ENCODE measurements at places on chromosomes 5 and 9.

- DNase-seq: no peak
These were observed 21.5 kb upstream of the MGAT1 start for GRCh38 chr5:180823940-180824629.

- DNase-seq: peak; percentile 2
These were observed 543.1 kb upstream of the RIOK2 start for GRCh38 chr5:97726106-97726505.

- no peak for DNase-seq
These were observed 56.3 kb upstream of the TBC1D9B start for GRCh38 chr5:179964015-179964414.

DNA sequence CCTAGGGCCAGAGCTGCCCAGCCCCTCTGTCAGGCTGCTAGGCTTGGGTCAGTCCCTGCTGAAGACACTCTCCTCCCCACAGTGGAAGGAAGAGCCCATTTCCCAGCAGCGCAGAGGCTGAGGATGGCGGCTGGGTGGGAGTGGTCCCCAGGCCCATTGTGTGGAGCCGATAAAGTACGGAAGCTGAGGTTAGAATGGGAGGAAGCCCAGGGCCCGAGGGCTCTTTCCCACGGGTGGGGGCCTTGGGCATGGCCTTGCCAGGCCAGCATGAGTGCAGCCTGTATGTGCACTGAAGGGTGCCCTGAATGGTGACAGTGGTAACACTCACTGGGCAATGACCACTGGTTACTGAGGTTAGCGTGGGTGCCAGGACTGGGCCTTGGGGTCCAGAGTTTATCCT, 125.9 kb downstream of the RGS3 start:
- DNase-seq: no peak

DNA sequence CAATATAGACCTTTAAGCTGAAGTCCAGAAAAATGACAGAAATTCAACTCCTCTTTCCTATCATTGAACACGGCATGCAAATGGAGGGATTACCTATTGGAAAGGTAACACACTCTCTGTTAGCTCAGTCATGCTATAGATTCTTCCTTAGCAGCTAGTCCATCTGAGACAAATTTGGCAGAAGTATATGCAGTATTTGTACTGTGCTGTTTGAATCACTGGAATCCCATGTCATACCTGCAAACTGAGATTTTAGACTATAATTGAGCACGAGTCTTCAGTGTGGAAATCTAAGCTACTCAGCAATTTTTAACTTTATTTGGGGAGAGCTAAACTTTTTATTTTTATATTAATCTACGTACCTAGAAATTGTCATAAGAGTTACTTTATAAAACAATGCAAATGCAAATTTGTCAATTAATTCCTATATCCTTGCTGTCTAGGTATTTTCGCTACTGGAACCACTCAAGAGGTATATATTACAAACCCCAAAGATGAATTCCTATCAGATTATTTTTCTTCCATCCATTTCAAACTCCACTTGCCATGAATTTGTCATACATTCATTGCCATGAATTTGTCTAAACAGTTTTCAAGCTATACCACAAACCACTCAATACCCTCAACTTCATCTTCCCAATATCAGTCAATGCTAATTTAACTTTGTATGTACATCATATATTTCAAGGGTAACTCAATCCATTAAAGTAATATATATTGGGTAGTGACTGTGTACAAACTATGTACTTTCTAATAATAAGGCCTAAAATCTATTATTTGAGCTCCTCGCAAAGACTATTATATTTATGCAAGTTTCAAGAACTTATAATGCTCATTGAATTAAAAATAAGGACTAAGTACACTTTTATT, 224.8 kb downstream of the MEF2C start:
- no peak for DNase-seq

DNA sequence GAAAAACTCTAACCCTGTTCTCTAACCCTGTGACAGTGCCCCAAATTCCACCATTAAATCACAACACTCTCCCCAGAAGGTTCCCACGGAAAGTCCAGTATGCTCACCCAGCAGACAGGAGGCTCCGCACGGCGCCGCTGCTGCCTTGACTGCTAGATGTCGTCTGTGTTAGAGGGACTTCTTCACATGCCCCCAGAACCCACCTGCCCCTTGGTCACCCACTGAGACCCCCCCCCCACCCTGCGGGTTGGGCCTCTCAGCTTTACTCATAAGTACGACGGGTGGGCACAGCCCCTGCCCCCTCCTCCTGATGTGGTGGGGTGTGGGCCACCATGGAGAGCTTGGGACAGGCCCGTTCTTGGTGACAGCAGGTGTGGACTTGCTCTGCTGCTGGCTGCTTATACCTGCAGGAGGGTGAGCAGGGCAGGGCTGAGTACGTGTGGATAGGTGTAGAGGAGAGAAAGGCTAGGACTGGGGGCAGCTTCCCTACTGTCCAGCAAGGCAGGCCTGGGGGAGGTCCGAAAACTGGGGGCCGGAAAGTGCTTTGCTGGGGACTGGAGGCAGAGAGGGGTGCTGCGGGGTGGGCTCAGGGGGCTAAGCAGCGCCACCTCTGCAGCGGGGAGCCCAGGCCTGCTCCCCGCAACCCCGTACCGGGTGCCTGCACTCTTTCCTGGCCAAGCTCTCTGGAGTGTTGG, 57.5 kb upstream of the OLFM1 start:
- no peak for DNase-seq

GRCh38 chr9:135288054-135288453, 191.5 kb upstream of the PPP1R26 start:
- DNase-seq: no peak

- DNase-seq: no peak
These were observed 57.6 kb downstream of the TMOD1 start for GRCh38 chr9:97559111-97559514.

DNA sequence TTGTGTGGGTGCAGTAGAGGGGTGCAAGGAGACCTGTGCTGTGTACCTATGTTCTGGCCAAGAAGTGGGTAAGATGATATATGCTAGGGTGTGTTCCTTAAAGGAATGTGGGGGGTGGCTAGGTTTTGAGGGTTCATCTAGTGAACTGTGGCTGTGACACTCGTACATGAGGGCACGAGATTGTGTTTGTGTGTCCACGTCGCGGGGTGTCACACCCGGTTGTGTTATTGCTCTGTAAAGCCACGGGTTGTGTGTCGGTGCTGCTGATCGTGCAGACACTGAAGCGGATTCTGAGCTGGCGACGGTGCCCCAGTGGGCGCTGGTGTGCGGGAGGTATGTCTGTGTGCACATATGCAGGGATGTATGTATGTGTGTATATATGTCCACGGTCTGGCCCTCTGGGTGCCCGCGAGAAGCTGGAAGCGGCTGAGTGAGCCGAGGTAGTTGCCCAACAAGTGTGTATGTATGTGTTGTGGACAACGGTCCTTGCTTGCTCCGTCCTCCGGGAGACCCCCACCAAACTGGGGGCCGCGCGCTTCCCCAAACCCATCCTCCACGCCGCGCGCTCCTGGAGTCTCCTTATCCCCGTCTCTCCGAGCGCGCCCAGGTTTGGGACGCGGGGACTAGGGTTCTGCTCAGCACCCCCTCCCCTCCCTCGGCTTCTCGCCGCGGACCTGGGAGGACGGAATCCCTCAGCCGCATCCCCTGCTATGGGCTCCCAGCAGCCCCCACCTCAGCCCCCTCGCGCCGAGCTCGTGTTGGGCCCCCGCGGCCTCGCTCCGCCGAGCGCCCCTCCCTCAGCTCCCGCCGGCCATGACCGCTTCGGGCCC, 639 bp downstream of the PCDH1 start:
- DNase-seq: peak; percentile 14

GRCh38 chr9:2261421-2262103, 246.4 kb downstream of the SMARCA2 start:
- no peak for DNase-seq

DNA sequence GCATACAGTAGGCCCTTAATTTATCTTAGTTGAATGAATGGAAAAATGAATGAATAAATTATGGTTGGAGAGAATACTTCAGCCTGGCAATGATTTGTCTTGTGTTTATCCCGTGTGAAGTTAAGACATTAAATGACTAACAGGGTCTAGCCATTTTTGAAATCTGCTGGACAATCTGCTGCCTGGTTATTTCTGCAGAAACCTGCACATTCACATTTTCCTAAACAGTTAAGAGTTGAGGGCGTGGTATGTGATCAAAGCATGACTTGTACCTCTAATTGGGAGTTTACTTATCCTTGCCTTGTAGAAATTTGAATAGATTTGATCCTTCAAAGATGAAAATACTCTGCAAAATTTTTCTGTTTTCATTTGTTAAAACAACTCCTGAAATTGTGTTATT, 34.6 kb upstream of the NDFIP1 start:
- DNase-seq: no peak

DNA sequence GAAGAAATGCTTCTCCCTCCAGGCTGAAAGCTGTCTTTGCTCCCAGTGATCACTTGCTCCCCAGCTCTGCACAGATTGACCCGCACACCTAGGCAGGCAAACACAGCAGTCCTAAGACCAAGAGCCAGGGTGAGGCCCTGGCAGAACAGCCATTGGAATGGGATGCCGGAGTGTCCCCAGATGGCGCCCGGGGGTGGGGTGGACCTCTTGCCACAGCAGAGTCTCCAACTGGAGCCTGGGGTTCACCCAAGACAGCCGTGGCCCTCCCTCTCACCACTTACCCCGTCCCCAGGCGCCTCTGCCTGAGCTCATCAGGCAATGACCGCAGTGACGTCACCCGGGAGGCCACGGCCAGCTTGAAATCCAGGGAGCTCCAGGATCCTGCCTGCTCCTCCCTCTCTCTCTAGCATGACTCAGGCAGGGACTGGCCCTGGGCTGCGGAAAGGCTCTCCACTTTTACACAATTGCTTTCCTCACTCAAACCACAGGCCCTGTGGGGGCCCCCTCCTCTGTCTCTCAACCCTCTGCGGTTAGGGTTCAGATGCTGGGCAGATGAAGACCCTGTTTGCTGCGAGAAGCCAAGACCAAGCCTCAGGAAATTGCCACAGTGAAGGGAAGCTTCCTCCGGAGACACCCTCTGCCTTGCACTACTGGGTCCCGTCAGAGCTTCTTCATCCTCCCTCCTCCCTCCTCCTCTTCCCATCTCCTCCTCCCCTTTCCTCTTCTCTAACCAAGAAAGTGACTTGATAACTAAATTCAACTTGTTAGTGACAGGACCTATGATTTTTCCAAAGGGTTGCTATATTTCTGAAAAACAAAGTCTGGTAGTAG, 24.3 kb upstream of the PTGES start:
- DNase-seq: peak; percentile 100

- DNase-seq: no peak
These were observed 131.7 kb downstream of the UNC13B start for GRCh38 chr9:35293376-35293964.

GRCh38 chr9:69172895-69173294, 1.2 kb upstream of the TJP2 start:
- DNase-seq: peak; percentile 22

DNA sequence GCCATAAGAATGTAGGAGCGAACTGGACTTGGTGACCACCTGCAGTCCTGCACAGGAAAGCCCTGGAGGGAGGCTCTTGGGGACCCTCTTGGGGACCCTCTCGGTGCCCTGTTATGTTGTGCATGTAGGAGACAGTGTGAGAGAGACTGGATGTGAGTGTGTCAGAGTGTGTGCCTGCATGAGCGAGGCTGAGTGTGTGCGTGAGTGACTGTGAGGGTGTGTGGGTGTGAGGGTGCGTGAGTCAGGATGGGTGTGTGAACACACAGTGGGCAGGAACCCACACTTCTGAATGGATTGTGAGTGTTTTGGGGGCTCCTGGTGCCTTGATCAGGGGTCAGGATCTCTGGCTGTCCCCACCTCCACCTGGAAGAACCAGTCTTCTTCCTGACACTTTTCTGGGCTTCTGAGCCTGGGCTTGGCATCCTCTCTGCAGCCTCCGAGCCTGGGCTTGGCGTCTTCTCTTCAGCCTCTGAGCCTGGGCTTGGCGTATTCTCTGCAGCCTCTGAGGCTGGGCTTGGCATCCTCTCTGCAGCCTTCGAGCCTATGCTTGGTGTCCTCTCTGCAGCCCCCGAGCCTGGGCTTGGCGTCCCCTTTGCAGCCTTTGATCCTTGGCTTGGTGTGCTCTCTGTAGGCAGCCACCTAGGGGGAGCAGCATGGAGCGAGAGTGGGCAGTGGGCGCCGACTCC, 25.6 kb upstream of the ANKRD33B start:
- DNase-seq: no peak

- DNase-seq: no peak
These were observed 10.6 kb upstream of the FEM1C start for GRCh38 chr5:115555084-115555633.

DNA sequence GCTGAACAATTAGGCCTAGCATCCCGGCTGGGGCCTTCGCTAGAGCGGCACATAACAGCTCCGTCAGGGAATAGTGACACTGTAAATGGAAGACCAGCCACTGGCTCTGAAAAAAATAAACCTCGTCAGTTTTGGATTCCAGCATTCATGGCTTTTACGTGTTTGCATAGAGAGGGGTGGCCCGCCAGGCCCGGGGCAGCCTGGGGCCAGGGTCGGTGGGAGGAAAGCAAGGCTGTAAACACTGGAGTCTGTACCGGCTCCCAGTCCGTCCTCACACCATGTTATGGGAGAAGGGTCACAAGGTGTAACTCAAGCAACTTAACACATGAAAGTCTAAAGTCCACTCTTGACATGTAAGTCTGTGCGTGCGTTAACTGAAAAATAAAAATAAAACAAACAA, 11.2 kb downstream of the CCNI2 start:
- DNase-seq: no peak

DNA sequence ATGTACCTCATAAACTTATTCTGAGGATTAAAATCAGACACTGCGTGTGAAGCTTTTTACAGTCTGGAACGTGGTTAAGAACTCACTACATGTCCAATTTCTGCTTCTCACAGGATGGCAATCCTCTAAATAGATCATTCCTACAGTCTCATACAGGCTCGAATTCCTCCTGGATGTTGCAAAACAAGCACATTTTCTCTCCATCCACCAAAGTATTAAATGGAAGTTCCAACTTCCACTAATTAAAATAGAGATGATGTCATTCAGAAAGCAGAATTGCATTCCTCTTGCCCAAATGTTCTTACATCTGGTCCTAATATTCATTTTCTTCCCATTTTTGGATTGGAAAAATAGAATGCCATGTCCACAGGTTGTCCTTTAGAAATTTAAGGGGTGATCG, 145.5 kb upstream of the PCA3 start:
- DNase-seq: peak; percentile 36

DNA sequence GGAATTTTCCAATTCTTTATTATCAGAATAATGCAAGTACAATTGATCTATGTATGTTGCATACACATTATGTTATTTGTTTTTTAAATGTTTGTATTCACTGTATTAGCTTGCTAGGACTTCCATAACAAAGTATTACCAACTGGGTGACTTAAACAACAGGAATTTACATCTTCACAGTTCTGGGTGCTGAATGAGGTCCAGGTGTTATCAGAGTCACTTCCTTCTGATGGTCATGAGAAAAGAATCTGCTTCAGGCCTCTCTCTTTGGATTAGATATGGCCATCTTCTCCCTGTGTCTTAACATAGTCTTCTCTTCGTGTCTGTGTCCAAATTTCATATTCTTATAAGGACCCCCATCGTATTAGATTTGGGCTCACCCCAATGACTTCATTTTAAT, 229.1 kb upstream of the TRPC7 start:
- no peak for DNase-seq

Measured in iris pigment epithelial cell (primary cell).